ENCODE measurements at places on chromosomes 7 and 10.
A peak's percentile ranks its signal among the peaks of the same experiment; 100 is the strongest.

GRCh38 chr7:124536156-124536762 is 229.3 kb downstream of the GPR37 start:
- no peak for DNase-seq

DNA sequence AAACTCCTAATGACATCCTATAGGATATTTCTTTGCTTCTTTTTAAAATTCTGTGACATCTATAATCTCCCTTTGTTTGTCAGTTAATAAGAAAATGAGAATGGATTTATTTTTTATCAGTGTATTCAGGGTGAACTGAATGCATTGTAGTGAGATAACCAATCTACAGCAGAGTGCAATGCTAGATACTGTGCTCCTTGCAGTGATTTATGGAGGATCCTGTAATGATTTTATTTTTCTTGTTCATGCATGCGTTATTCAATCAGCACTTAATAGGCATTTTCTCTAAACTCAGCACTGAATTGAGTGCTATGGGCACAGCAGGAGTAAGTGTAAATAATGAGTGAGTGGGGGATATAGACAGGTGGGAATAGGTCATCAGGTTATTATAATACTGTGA is 253.9 kb downstream of the CDK14 start:
- no peak for DNase-seq

DNA sequence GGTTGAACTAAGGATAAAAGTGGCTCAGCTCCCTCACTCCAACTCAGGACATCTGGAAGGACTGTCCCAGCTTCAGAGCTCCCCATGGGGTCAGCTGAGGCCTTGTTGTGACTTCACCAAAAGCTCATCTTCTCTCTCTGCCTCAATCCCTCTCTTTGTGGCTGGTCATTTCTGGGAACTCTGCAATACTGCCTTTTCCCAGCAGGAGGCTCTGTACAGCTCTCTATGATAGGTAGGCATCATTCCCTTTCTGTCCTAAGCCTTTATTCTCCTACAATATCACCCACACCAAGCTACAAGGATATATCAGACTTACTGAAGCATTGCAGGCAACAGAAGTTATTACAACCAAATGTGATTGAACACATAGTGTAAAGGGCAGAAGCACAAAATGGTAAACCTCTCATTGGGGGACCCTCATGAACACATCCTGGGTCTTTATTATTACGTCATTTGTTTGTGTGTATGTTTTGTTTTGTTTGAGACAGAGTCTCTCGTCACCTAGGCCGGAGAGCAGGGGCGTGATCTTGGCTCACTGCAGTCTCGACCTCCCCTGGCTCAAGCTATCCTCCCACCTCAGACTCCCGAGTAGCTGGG is 36.7 kb upstream of the PRPS1L1 start:
- no peak for DNase-seq

DNA sequence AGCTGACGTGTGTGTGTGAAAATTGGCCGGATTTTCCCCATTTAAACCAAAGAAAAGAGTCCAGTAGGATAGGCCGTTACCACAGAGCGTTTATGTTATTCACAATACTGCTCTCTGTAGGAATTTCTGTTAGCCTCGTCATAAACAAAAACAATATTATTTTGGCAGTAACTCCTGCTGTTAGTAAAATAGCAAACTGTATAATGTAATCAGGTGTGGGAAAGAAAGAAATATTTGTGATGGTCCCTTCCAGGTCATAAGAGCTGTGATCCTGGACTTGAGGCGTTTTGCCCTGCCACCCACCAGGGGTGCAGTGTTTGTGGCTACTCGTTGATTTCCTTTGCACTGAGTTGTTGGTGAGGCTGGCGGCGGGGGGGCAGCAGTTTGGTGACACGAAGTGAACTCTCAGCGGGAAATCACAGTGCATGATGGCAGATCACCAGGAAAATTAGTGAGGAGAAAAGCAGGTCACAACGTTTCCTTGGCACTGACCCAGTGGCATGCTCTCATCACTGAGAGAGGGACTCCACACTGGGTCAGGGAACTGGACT is 2.8 kb downstream of the EEPD1 start:
- DNase-seq: no peak

GRCh38 chr7:70036695-70037094 is 438.4 kb downstream of the AUTS2 start:
- no peak for DNase-seq

GRCh38 chr10:62502995-62503613 is 128.9 kb downstream of the ZNF365 start:
- no peak for DNase-seq

DNA sequence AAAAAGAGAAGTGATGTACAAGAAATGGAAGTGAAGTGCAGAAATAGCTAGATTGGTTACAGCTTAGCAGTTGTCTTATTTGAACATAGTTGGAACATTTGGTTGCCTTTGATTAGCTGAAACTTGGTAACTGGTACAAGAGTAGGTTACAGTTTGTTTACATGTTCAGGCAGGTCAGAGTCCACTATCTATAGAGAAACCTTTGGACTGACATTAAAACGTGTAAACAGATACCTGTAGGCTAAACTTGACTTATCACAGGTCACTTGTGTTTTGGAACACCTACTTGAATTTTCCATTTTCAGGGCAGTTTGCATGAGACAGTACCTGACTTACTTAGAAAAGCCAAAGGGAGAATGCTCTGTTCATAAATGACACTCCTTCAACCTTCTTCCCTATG is 28.5 kb upstream of the CYP2C8 start:
- DNase-seq: peak; percentile 69

Data from large intestine (tissue), 12 donors.